ENCODE measurements at places on chromosomes 5 and 9.
A peak's percentile ranks its signal among the peaks of the same experiment; 100 is the strongest.

DNA sequence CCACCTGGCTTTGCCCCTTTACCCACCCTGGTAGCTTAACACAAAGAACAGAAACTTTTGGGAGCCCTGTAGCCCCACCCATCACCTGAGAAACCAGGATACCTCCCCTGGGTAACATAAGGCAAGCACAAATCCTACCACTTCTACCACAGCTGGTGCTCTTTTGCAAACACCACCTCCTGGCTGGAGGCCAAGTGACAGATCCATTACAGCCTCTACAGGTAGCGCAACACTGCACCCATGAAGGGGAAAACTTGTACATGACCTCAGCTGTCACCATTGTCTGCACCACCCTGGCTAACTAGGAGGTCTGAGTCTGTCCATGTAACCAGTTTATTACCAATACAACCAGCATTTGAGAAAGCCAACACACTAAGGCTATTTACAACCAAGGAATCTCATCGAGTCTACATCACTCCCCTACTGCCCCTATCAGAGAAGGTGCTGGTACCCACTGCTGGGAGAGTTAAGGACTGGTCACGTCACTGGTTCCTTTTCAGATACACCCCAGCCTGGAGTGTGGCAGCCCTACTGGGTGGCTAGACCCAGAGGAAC is 128.6 kb downstream of the PJA2 start:
- H3K4me1 ChIP-seq = no peaks in the 10 kb centered on the region
- H3K36me3 ChIP-seq = no peaks in the 10 kb centered on the region
- no peak overlapping the region for H3K4me3 ChIP-seq
- no peak for DNase-seq
- no peak overlapping the region for H3K27ac ChIP-seq
- H3K27me3 ChIP-seq = peaks cover 3% of the 10 kb centered on the region

DNA sequence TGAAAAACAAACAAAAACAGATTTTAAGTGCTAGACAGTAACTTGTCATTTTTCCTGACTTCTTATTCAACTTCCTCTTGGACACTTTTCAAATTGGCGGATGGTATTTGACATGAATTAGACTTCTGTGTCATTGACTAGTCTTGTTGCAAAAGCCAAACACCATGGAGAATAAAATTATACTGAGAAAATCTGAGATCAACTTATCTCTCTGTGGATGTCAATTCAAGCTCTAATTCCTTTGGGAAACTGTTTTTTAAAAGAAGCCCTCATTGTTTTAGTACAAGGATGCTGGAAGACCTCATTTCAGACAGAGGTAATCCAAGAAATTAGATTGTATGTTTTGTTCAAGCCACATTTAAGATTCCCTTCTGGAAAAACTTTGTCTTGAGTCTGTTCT is 831.0 kb downstream of the SEMA5A start:
- no peak overlapping the region for H3K4me3 ChIP-seq
- H3K4me1 ChIP-seq = no peaks in the 10 kb centered on the region
- no peak overlapping the region for H3K27ac ChIP-seq
- H3K36me3 ChIP-seq = no peaks in the 10 kb centered on the region
- no peaks in the 10 kb centered on the region for H3K27me3 ChIP-seq

DNA sequence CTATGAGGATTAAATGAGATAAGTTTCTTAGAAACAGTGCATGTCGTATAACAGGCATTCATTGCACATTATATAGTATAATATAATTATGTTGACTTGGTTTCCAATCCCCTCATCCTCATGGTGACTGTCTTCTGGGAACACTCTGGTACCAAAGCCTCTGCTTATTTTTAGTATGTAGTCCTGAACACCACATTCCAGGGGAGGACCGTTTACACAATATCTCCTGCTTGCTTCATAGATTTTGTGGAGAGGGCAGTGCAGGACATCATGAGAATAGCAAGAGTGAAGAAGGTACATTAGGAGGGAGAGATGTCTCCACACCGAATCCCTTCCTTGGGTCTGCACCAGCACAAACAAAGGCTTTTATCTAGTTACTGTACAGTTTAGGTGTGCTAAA is 20.5 kb upstream of the BHMT start:
- H3K27ac ChIP-seq = no peak overlapping the region
- no peaks in the 10 kb centered on the region for H3K36me3 ChIP-seq
- no peaks in the 10 kb centered on the region for H3K4me1 ChIP-seq
- no peak overlapping the region for H3K4me3 ChIP-seq
- peaks cover 5% of the 10 kb centered on the region for H3K27me3 ChIP-seq
- DNase-seq = no peak

- H3K36me3 ChIP-seq = no peaks in the 10 kb centered on the region
- no peak for DNase-seq
- no peaks in the 10 kb centered on the region for H3K4me1 ChIP-seq
These were observed 57.7 kb downstream of the PDE6A start for GRCh38 chr5:149886692-149887470.

DNA sequence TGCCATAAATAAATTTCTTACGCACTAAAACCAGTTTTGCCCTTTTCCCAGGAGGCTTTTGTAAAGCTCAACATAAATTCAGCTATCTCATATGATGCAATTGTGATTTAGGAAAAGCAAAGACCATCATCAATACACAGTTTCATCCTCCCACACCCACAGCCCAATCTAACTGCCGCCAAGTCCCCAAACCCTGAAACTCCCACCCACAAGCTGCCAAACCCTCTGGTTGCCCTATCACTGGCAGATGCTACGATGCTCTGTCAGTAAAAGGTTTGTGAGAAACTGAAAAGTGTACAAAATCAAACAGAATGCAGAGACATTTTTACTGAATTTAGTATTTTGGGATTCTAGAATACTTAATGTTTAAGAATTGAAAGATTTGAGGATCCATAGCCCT is 42.8 kb upstream of the NR4A3 start:
- no peak overlapping the region for H3K4me3 ChIP-seq
- H3K36me3 ChIP-seq = no peaks in the 10 kb centered on the region
- H3K27ac ChIP-seq = no peak overlapping the region
- H3K27me3 ChIP-seq = peaks cover 6% of the 10 kb centered on the region
- no peak for DNase-seq

DNA sequence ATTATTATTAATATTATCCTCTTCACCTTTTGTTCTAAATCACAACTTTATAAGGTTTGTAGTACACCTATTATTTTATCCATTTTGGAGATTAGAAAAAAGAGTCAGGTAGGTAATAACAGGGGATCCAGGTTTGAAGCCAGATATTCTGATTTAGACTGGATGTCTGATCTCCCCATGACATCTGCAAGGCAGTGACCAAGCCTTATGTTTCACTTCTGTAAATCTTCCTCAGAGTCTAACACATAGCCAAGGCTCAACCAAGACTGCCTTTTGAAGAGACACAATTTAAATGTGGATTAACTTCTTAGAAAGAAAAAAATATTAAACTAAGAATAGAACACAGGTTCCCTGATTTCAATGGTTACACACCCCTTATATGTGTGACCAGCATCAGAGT is 44.2 kb downstream of the CETN3 start:
- no peaks in the 10 kb centered on the region for H3K27me3 ChIP-seq
- DNase-seq = no peak
- no peaks in the 10 kb centered on the region for H3K36me3 ChIP-seq
- no peak overlapping the region for H3K27ac ChIP-seq

DNA sequence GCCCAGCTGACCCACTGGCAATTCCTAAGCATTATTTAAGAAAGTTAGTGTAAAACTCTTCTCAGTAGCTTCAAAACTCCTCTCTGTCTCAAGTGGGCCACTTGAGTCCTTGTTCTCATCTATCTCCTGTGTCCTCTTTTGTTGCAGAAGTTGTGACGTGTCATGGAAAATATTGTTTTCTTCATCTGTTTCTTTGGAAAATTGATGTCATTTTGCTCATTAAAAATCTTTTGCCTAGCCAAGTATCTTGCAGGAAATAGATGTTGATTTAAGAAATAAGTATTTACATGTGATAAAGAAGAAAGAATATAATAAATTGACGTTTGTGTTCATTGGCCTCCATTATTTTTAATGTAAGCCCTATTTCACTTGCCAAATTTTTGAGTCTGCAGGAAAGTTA is 1158.4 kb upstream of the SEMA6A start:
- H3K36me3 ChIP-seq = no peaks in the 10 kb centered on the region
- no peaks in the 10 kb centered on the region for H3K27me3 ChIP-seq
- no peak overlapping the region for H3K4me3 ChIP-seq
- H3K4me1 ChIP-seq = no peaks in the 10 kb centered on the region

DNA sequence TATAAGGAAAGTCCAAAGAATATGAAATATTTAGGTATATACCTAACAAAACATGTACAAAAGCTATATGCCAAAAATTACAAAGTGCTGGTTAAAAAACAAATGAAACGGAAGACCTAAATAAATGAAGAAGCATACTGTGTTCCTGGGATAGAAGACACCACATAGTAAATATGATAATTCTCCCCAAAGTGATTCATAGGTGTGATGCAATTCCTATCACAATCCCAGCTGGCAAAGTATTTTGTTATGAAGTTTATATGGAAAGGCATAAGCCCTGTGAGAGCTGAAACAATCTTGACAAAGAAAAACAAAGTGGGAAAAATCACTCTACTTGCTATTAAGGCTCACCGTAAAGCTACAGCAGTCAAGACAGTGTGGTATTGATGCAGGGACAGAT is 2.6 kb upstream of the SMIM23 start:
- DNase-seq = no peak
- H3K36me3 ChIP-seq = no peaks in the 10 kb centered on the region
- H3K4me1 ChIP-seq = no peaks in the 10 kb centered on the region
- no peak overlapping the region for H3K4me3 ChIP-seq
- no peak overlapping the region for H3K27ac ChIP-seq

- H3K4me3 ChIP-seq = no peak overlapping the region
- no peaks in the 10 kb centered on the region for H3K4me1 ChIP-seq
- no peak for DNase-seq
- peaks cover 33% of the 10 kb centered on the region for H3K27me3 ChIP-seq
These were observed 7.4 kb downstream of the MEGF10 start for GRCh38 chr5:127298036-127298429.

- peaks cover 59% of the 10 kb centered on the region for H3K4me1 ChIP-seq
- H3K27ac ChIP-seq = peak overlapping the region; percentile 56
- no peaks in the 10 kb centered on the region for H3K27me3 ChIP-seq
These were observed 43.9 kb downstream of the FNBP1 start for GRCh38 chr9:129999141-129999510.

DNA sequence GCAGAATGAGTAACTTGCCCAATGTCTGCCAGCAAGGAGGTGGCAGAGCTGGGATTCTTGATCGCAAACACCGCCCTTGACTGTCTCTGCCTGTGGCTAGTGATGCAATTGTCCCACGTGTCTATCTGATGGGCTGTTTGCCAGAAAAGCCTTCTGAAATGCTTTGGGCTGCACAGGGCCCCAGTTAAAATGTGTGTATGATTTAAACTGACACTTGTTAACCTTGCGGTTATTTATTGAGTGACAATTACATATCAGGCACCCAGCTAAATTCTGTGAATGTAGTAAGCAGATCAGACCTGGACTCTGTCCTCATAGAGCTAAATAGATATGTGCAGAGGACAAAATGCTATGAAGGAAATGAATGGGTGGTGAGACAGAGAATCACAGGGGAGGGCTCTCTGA is 11.6 kb upstream of the IL12B start:
- H3K4me1 ChIP-seq = peaks cover 59% of the 10 kb centered on the region
- H3K27ac ChIP-seq = peak overlapping the region; percentile 64
- H3K27me3 ChIP-seq = peaks cover 24% of the 10 kb centered on the region
- DNase-seq = peak; percentile 24
- peak overlapping the region; percentile 42 for H3K4me3 ChIP-seq
- peaks cover 27% of the 10 kb centered on the region for H3K36me3 ChIP-seq

GRCh38 chr5:81230416-81230815 is 2.7 kb upstream of the CKMT2 start:
- DNase-seq = no peak
- H3K4me3 ChIP-seq = no peak overlapping the region

GRCh38 chr5:92309336-92309991 is 926.3 kb upstream of the ARRDC3 start:
- H3K27ac ChIP-seq = no peak overlapping the region
- no peak for DNase-seq
- H3K27me3 ChIP-seq = no peaks in the 10 kb centered on the region
- H3K4me1 ChIP-seq = no peaks in the 10 kb centered on the region
- no peaks in the 10 kb centered on the region for H3K36me3 ChIP-seq

GRCh38 chr5:137575847-137576246 is 76.7 kb upstream of the SPOCK1 start:
- H3K4me1 ChIP-seq = no peaks in the 10 kb centered on the region
- H3K27me3 ChIP-seq = no peaks in the 10 kb centered on the region
- no peak overlapping the region for H3K4me3 ChIP-seq
- no peak overlapping the region for H3K27ac ChIP-seq
- no peaks in the 10 kb centered on the region for H3K36me3 ChIP-seq
- no peak for DNase-seq

Measured in T-helper 2 cell treated with Interferon-gamma antibody and Interleukin-4, amounts not matched to agents 5 μg/mL and 100 μg/mL, for 36 hours (primary cell).